ENCODE measurements at places on chromosomes 7 and 10. TPM values are rescaled to one million over a fixed set of nuclear protein-coding genes. Genes with fewer than 3 reads are reported as not detected.

DNA sequence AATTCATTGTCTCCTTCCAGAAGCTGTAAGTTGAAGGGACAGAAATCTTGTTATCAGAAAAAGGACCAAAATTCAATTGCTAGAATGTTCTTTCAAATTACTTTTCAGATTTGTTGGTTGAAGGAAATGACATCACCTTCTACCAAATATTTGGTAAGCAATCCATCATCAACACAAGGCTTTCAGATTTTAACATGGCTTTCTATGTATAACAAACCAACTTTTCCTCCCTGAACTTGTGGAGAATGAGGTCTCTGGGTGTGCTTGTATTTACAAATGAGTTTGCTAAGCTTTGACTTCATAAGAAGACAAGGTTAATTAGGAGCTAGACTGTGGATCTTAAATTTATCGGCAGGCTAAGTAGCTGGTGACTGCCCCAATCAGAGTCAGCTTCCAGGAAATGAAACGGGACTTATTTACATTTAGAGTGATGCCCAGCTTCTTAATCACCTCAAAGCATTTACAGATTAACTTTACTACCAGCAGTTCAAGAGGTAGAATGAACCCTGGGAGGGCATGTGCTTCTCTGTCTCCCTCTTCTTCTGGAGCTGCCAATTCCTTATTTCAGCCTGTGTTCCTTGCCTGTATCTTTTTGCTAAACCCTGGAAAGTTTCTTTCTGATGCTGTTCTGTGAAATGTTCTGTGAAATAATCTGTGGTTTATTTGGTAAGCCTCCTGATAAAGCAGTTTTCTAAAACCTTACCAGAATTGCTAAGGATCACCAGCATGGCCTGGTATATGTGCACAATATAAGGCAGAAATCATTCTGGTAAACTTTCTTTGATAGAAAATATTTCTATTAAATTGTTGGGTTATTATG is 248.8 kb upstream of the FZD8 start:
- no peak for DNase-seq

GRCh38 chr7:75795831-75796285 is 17.7 kb downstream of the CCL24 start:
- DNase-seq, result no peak

Gene FHIP2A
- 15.3 TPM for total RNA-seq

GRCh38 chr10:71351628-71352319 is 32.7 kb downstream of the SLC29A3 start:
- DNase-seq, result no peak

All from Caco-2 (cell line).